ENCODE measurements at places on chromosomes 3 and 15. TPM values are rescaled to one million over a fixed set of nuclear protein-coding genes. Genes with fewer than 3 reads are reported as not detected.

The SLC27A2 gene
- total RNA-seq, result not detected

The ZDHHC19 gene
- not detected for total RNA-seq

The NMNAT3 gene
- total RNA-seq, result 0.60 TPM

The SMCO1 gene
- not detected for total RNA-seq

GRCh38 chr3:14210843-14211594 lies 32.4 kb downstream of the LSM3 start:
- no peak for DNase-seq

DNA sequence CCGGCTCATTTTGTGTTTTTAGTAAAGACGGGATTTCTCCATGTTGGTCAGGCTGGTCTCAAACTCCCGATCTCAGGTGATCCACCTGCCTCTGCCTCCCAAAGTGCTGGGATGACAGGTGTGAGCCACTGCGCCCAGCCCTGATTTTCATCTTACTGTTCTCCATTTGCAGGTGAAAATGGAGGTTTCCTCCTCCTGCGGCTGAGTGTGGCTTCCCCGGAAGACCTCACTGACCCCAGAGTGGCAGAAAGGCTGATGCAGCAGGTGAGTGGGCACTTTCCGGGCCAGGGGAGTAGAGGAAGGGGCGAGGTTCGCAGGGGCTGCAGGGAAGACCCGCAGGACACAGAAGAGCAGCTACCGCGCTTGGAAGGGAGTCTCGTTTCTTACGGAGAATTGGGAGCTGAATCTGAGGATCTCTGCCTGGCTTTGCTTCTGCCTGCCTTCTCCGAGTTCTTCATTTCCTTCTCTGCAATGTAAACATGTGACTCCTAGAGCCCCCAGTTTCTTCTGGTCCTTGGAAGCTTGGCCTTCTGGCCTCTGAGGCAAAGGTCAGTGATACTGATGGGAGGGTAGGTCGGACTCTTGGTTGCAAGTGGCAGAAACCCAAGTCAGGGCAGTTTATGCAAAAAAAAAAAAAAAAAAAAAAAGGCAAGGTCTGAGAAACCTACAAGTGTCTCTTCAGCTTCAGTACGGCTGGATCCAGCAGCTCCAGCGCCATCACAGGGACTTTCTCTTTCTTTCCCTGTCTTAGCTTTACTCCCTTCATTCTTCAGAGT lies 8.9 kb downstream of the MUC20 start:
- no peak for DNase-seq
